Fibroblast of the aortic adventitia (primary cell): ENCODE measurements at places on chromosomes 16 and 17. TPM values are rescaled to one million over a fixed set of nuclear protein-coding genes. Genes with fewer than 3 reads are reported as not detected.

DNA sequence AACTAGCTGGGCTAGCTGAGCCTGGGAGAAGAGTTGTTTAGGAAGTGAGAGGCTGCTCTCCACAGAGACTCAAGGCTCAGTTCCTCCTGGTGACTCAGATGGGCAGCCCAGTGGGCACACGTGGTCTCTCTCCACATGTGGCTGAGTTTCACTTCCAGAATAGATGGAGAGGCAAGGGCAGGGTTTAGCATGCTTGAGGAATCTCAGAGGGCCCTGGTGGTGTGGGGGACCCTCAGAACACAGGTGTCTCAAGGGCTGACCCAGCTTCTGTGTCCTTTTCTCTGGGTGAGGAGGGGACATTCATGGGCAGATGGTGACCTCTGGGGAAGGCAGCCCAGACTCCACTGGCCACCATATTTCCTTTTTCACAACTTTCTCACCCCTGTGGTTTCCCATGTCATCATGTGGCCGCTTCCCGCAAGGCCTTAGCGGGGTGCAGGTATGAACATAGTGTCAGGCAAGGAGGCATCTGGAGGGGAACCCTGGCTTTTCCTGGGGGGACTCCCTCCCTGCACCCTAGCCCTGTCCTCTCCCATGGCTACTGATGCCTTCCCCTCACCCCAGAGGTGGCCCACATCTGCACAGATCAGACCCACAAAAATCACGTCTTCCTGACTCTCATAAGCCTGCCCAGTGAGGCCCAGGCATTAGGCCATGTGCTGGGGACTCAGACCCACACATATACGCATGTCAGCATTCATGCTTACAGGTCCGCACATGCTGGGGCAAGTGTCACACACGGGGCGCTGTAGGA is 3.3 kb downstream of the GRN start:
- peak; percentile 25 for DNase-seq

- DNase-seq, result no peak
Observed at GRCh38 chr17:1565877-1566276, 3.3 kb upstream of the PITPNA start.

GRCh38 chr17:35185849-35186248 is 8.3 kb downstream of the SLC35G3 start:
- no peak for DNase-seq

GRCh38 chr16:66617010-66617434 is 12.5 kb downstream of the CMTM3 start:
- no peak for DNase-seq

- peak; percentile 15 for DNase-seq
Observed at GRCh38 chr17:58060596-58061191, 22.5 kb upstream of the DYNLL2 start.

- peak; percentile 7 for DNase-seq
Observed at GRCh38 chr17:80704381-80704819, 159.8 kb downstream of the RPTOR start.

GRCh38 chr16:53775821-53776431 is 72.0 kb downstream of the FTO start:
- peak; percentile 96 for DNase-seq

DNA sequence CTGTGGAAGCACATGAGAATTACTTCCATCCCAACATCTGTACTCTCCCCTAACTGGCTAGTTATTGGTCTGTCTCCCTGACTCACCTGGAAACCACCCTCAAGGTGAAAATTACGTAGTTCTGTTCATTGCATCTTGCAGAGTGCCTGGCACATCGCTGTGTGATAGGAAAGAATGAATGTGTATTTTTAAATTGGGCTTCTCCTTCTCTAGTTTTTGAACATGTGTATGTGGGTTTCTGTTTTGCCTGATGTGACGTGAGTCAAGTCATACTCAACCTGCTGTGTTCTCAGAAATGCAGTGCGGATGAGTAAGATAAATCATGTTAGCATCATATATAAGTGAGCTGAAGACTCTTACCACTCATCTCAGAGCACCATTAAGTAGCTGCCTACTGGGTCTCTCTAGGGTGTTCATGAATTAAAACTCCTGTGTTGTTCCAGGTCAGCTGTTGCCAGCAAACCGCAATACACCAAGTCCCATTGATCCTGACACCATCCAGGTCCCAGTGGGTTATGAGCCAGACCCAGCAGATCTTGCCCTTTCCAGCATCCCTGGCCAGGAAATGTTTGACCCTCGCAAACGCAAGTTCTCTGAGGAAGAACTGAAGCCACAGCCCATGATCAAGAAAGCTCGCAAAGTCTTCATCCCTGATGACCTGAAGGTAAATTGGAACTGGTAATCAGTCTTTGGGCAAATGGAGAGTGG is 50.2 kb downstream of the HLF start:
- DNase-seq, result no peak

- DNase-seq, result no peak
Observed at GRCh38 chr16:56744996-56745640, 15.2 kb downstream of the NUP93 start.

DNA sequence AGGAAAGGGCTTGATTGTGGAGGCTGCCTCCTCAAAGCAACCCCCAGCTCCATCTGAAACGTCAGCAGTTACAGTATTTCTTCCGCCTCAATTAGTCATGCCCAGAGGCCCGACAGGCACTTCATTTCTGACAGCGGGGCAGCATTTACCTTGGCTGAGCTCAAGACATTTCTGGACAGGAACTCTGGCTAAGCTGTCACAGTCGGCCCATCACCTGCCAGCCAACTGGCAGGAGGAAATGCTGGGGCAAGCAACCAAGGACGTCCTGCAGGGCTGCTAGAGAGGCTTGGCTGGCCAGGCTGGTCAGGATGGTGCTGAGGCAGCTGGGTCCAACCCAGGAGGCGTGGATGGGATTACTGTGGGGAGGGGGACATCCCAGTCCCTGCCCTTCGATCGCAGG is 27.8 kb downstream of the PLXDC1 start:
- no peak for DNase-seq

DNA sequence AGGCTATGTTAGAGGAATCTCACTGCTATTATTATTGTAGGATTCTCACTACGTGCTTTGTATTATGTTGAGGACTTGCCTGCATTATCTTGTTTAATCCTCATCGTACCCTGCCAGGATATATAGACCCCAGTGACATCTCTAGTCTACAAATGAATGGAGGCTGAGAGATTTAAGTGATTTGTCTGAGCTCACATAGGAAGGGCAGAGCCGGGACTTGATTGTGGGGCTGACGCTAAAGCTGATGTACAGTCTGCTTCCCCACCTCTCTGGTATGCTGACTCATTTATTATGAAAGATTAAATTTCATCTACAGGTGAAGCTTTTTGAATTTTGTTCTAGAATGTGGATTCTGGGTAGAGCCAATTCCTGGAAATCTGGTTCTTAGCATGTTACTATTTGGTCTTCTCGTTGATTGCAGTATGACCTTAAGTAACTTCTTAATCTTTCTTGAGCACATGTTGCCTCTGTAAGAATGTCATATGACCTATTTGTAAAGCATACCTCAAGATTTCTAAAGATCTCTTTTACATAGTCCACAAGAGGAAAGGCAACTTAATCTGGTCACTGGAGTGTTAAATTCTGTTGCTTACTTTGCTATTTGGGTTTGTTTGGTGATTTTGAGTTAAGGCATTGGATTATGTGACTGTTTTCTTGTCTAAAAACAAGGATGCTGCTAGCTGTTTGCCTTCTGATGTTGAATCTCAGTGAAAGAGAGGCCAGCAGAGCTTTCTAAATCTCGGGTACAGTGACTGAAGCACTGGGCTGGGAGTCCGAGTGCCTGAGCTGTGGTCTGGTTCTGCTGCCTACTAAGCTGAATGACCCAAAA is 12.4 kb downstream of the METTL9 start:
- no peak for DNase-seq

DNA sequence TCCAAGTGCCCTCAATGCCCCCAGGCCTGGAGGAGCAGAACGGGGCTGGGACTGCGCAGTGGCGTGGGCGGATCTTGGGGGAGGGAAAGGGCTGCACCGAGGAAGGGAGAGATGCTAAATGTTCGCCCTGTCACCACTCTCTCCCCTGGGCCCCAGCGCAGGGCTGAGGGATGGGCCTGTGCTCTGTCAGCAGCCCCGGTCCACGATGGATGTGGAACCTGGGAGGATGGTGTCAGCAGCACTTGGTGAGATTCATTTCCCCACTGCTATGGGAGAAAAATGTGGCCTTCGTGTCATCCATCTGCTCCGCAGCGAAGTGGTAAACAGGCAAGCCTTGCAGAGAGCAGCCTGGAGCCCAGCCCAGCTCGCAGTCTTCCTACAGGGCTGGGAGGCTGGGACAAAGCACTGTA is 72.0 kb downstream of the TMEM132E start:
- DNase-seq, result no peak

- no peak for DNase-seq
Observed at GRCh38 chr16:19882186-19882585, 2.5 kb downstream of the GPRC5B start.

DNA sequence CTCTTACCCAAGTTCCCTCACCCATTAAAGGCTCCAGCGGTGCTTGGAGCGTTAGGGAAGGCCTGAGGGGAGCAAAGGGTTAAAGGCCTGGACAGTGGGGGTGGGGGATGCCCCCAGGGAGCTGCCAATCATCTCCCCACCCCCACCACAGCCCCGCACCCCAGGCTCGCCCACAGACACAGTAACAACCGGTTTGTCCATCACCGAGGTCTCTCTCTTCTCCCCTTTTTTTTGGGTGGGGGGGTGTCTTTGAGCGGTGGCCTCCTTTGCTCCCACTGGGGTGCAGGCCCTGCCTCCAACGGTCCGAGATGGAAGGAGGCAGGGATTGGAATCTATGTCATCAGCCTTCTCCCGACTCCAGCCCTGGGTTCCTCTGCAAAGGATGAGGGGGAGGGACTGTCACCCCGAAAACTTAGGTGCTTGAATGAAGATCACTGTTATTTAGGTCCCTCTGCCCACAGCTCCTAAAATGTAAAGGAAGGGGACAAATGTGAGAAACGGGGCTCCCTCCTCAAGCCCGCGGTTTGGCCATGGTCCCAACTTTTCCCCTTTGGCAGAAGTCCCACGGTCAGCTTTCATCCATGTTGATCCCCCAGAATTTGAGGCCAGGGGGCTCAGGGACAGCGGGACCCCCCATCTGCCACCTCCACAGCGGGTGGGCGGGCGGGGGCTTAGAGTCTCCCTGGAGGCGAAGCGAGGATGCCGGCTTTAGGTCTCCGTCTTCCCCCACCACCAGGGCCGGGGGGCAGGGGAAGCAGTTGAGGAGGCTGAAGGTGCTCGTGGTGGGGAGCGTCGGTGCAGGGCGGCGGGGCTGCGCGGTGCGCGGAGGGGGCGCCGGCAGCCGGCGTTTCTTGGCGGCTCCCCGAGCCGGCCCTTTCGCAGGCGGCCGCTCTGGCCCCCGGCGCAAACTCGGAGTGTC is 1.7 kb downstream of the EPOP start:
- no peak for DNase-seq

DNA sequence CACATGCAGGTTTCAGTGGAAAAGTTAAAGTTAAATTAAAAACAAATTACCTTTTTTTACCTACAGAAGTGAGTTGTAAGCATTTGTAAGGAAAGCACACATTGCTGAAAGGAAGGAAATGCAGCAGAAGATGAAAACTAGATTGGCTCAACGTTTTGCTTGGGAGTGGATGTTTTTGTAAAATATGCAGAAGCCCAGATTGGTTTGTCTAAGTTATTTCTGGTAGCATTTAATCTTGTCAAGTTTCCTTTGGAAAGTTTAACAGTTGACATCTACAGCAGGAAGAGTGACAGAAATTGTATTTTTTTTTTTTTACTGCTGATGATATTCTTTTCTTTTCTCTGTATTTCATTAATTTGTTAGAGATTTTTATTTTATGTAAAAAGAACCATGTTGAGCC is 315.1 kb upstream of the MON1B start:
- DNase-seq, result no peak

DNA sequence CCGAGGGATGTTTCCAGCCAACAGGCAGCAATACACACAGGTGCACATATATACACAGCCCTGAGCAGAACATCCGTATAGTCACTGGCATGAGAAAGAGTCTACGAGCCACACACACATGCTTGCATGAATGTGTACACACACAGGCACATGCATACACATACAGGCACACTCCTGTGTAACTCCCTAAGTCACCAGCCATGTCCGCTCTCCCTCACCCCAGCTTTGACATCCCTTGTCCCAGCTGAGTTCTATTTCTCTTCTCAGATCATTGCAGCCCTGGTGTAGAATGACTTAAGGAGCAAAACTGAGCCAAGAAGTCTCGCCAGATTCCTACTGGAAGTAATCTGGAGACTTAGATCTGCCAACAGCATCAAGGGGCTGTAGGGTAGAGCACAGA is 13.1 kb downstream of the CDRT4 start:
- no peak for DNase-seq

GRCh38 chr17:7133916-7134315 is 19.3 kb upstream of the ASGR2 start:
- no peak for DNase-seq

- DNase-seq, result no peak
Observed at GRCh38 chr17:14797021-14797420, 468.1 kb downstream of the PMP22 start.

DNA sequence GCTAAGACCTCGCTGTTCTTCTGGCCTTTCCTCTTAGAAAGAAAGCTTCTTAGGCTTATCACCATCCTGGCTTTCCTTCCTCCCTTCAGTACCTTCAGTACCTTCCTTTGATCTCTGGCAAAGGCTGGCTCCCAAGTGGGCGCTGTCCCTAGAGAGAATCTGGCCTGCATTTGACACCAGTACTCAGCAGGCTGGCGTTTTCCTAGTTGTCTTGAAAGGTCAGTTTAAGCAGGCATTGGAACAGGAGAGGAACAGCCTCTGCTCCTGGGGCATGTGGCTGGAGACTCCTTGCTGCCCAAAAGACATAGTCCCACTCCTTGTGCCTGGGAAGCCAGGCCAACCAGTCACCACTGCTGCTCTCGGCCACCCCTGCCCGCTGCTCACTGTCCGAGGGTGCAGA is 34.1 kb downstream of the TMEM238L start:
- no peak for DNase-seq

- DNase-seq, result no peak
Observed at GRCh38 chr16:85892760-85893159, 6.2 kb upstream of the IRF8 start.

GRCh38 chr17:62655656-62656055 is 28.2 kb downstream of the MRC2 start:
- no peak for DNase-seq

Gene PLSCR3
- total RNA-seq, result 19.5 and 26.9 TPM in 2 replicates

Gene KRT36
- not detected in 2 replicates for total RNA-seq

Gene NPIPB5
- total RNA-seq, result 73.0 and 127 TPM in 2 replicates

Gene TNFRSF12A
- total RNA-seq, result 26.7 and 124 TPM in 2 replicates

Gene ABCA6
- total RNA-seq, result 192 and 340 TPM in 2 replicates

Gene ESRP2
- 0.18 TPM in 1 of 2 replicates, not detected in the other for total RNA-seq

Gene ALOXE3
- 0.09 TPM in 1 of 2 replicates, not detected in the other for total RNA-seq

Gene TNS4
- not detected in 2 replicates for total RNA-seq

Gene SEPTIN1
- total RNA-seq, result 0.09 TPM in 1 of 2 replicates, not detected in the other

Gene LITAFD
- total RNA-seq, result not detected in 2 replicates

Gene ERN1
- 11.6 and 13.3 TPM in 2 replicates for total RNA-seq
